ENCODE measurements at places on chromosomes 16 and 17.

GRCh38 chr17:47866941-47867340, 16.0 kb upstream of the SP6 start:
- DNase-seq = no peak

DNA sequence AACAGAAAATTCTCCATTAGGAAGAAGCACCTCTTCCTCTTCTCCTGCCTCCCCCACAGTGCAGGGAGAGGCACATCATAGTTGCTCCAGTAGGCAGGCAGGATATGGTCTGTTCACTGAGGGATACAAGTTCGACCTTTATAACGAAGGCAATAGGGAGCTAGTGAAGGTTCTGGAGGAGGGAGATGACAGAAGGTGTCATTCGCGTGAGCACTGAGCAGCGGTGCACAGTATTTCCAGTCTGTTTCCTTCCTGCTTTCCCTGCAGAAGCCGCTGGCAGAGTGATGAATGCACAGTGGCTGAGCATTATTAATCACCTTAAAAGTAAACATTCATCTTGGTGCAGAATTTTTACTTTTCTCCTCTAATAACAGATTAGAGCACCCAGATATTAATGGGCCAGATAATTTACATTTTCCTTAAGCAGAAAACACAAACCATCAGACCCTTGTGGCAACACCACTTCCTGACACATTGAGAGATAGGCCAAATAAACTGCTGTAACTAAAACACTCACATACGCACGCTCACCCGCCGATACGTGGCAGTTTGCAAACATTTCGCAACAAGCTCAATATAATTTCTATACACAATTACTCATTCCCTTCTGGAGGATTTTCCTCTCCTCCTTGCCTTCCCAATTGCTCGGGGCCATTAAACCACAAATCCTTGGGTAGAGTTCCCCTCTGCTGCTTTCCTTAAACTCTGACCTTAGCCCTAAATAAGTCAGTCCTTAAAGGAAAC, 69.5 kb downstream of the AIPL1 start:
- no peak for DNase-seq

DNA sequence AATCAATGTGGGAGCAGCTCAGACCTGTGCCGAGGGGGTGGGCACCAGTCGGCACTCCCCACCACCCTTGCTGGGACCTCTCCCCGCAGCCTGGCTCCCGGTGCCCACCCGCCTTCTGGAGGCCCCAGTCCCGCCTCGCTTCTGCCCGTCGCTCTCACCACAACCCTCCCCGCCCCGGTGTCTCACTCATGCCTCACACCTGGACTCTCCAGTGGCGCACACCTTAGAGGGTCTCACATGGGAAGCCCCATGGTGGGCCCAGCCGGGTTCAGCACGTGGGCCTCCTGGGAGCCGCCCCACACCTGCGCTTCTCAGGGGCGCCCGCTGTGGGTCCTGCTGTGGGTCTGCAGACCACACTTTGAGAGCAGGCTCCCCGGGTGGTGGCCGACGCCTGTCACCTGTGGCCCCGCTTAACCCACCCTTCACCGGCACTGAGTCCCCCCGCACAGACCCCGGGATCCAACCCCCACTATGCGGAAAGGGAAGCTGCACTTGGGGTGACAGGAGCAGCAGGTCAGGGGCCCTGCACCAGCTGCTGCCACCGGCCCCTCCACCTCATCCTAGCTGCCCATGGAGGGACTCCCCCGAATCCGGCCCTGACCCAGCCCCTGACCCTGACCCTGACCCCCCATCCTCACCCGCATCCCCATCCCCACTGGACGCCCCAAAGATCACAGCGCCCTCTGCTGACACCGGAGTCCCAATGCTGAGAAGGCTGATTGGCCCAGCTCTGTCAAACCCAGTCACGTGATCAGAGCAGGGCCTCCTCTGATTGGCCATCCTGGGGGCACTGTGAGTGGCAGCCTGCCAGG, 27.4 kb upstream of the SLC38A10 start:
- DNase-seq = peak; percentile 66

- DNase-seq = no peak
Observed at GRCh38 chr16:27770271-27771196, 220.6 kb downstream of the KATNIP start.

All from stimulated activated naive CD8-positive, alpha-beta T cell treated with anti-CD3 and anti-CD28 coated beads, Interleukin-15, Interleukin-2, amounts not matched to agents 100 U/mL and 50 U/mL, for 24 hours (primary cell).